Lower lobe of right lung (tissue), 2 donors: ENCODE measurements at places on chromosomes 16 and 17. TPM values are rescaled to one million over a fixed set of nuclear protein-coding genes. Genes with fewer than 3 reads are reported as not detected.

ALDH3A1 gene
- total RNA-seq, result 6.7 TPM

MAPT gene
- total RNA-seq, result 5.5 TPM

CCL4L2 gene
- total RNA-seq, result 2.6 TPM

TMEM238L gene
- not detected for total RNA-seq

SLX4 gene
- total RNA-seq, result 5.7 TPM

MPP2 gene
- 0.62 TPM for total RNA-seq

GRCh38 chr16:88991813-88992350 lies 14.9 kb upstream of the CBFA2T3 start:
- peaks cover 53% of the 10 kb centered on the region for H3K27me3 ChIP-seq
- H3K27ac ChIP-seq, result no peak overlapping the region
- no peak overlapping the region for H3K4me3 ChIP-seq
- no peaks in the 10 kb centered on the region for H3K36me3 ChIP-seq
- H3K4me1 ChIP-seq, result no peaks in the 10 kb centered on the region

- DNase-seq, result peak; percentile 64
- H3K27me3 ChIP-seq, result no peaks in the 10 kb centered on the region
- no peaks in the 10 kb centered on the region for H3K36me3 ChIP-seq
- H3K4me1 ChIP-seq, result peaks cover 19% of the 10 kb centered on the region
Measured at GRCh38 chr16:20610211-20610891, 34.2 kb upstream of the ACSM2B start.

GRCh38 chr17:42844271-42844670 lies at the start of gene AOC2:
Gene AOC2, plus strand, starts transcription at chr17:42844580. Its CDS starts 47 bp downstream, at chr17:42844627.
- H3K27ac ChIP-seq, result peak within 1 kb of the TSS; percentile 56
- H3K4me1 ChIP-seq, result peaks cover 47% of the 10 kb centered on the region
- no peaks in the 10 kb centered on the region for H3K27me3 ChIP-seq
- no peak within 1 kb of the TSS for H3K4me3 ChIP-seq

GRCh38 chr17:5874486-5874885 lies 195.7 kb upstream of the WSCD1 start:
- H3K27me3 ChIP-seq, result peaks cover 34% of the 10 kb centered on the region
- H3K4me3 ChIP-seq, result no peak overlapping the region
- no peak for DNase-seq
- no peaks in the 10 kb centered on the region for H3K36me3 ChIP-seq
- H3K27ac ChIP-seq, result no peak overlapping the region

DNA sequence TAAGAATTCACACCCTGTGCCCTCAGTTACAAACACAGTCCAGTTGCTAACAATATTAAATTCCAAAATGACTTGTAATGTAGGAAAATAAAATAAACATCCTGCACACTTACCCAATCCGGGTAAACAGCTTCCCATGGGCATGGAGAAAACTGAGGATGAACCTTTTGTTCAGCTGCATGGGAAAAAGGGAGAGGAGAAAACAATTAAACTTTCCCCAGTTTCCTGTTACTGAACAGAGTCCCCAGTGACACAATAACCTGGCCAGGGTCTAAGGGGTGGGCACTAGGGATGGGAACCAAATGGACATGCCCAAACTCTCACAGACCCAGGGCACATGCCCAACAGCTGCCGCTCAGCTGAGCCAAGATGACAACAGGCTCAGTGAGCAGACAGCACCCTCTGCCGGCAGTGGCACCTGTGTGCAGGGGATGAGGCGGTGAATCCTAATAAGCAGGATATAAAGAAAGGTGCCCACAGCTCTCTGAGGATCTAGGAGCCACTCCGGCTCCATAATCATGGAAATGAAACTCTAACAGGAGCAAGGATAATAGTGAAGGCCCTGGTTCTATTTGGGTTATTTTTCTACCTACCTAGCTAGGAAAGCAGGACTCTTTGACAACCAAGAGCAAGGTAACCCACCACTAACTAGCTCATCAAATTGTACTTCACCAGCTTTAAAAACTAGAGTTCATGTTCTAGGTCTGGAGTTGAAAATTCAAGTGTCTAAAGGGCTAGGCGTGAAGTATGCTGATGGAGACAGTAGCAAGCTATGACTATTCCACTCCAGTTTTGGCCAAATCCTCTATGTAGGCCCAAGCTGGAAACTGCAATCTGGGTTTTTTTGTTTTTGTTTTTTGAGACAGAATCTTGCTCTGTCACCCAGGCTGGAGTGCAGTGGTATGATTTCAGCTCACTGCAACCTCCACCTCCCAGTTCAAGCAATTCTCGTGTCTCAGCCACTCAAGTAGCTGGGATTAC lies 58.8 kb downstream of the SMG6 start:
- peaks cover 18% of the 10 kb centered on the region for H3K4me1 ChIP-seq
- no peaks in the 10 kb centered on the region for H3K27me3 ChIP-seq
- peak; percentile 87 for DNase-seq
- peaks cover 17% of the 10 kb centered on the region for H3K36me3 ChIP-seq
- peak overlapping the region; percentile 76 for H3K27ac ChIP-seq

GRCh38 chr16:84462296-84463210 lies 41.9 kb downstream of the MEAK7 start:
- no peaks in the 10 kb centered on the region for H3K4me1 ChIP-seq
- peaks cover 28% of the 10 kb centered on the region for H3K36me3 ChIP-seq
- no peak overlapping the region for H3K4me3 ChIP-seq
- H3K27me3 ChIP-seq, result no peaks in the 10 kb centered on the region
- peak; percentile 16 for DNase-seq

DNA sequence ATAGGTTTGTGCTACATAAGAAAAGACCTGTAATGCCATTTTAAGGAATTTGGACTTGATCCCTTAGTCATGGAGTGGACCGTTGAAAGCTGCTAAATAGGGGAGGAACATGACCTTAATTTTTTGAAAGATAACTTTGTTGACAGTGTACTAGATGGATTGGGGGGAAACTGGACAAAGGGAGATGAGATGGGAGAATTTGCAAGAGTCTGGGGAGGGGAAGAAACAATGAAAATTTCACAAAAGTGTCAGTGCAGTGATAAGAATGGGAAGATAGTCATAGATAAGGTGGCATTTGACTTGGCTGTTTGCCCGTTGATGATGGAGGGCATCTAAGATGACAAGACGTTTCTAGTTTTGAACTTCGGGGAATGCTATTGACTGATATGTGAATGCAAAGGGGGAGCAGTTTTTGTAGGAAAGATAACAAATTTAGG lies 22.3 kb upstream of the KRT10 start:
- H3K36me3 ChIP-seq, result no peaks in the 10 kb centered on the region
- no peak overlapping the region for H3K4me3 ChIP-seq
- no peaks in the 10 kb centered on the region for H3K4me1 ChIP-seq

GRCh38 chr17:78379131-78379491 lies 662 bp downstream of the PGS1 start:
- no peaks in the 10 kb centered on the region for H3K36me3 ChIP-seq
- DNase-seq, result no peak
- H3K4me1 ChIP-seq, result peaks cover 91% of the 10 kb centered on the region
- H3K27ac ChIP-seq, result peak overlapping the region; percentile 95

- H3K27me3 ChIP-seq, result no peaks in the 10 kb centered on the region
- H3K4me1 ChIP-seq, result no peaks in the 10 kb centered on the region
- no peak for DNase-seq
- no peak overlapping the region for H3K4me3 ChIP-seq
Measured at GRCh38 chr17:63095459-63095858, 129.4 kb downstream of the TANC2 start.

GRCh38 chr16:11136600-11136999 lies 119.4 kb downstream of the SOCS1 start:
- H3K27ac ChIP-seq, result no peak overlapping the region
- H3K4me1 ChIP-seq, result peaks cover 65% of the 10 kb centered on the region
- H3K36me3 ChIP-seq, result no peaks in the 10 kb centered on the region
- no peak for DNase-seq

- H3K36me3 ChIP-seq, result no peaks in the 10 kb centered on the region
- no peaks in the 10 kb centered on the region for H3K27me3 ChIP-seq
- H3K4me3 ChIP-seq, result no peak overlapping the region
- DNase-seq, result no peak
- peaks cover 9% of the 10 kb centered on the region for H3K4me1 ChIP-seq
- H3K27ac ChIP-seq, result no peak overlapping the region
Measured at GRCh38 chr16:49486400-49486799, 112.8 kb downstream of the C16orf78 start.

GRCh38 chr16:57539072-57539796 lies 2.9 kb upstream of the CCDC102A start:
- no peak overlapping the region for H3K27ac ChIP-seq
- H3K4me3 ChIP-seq, result no peak overlapping the region
- H3K4me1 ChIP-seq, result peaks cover 35% of the 10 kb centered on the region
- H3K36me3 ChIP-seq, result no peaks in the 10 kb centered on the region
- H3K27me3 ChIP-seq, result peaks cover 4% of the 10 kb centered on the region

DNA sequence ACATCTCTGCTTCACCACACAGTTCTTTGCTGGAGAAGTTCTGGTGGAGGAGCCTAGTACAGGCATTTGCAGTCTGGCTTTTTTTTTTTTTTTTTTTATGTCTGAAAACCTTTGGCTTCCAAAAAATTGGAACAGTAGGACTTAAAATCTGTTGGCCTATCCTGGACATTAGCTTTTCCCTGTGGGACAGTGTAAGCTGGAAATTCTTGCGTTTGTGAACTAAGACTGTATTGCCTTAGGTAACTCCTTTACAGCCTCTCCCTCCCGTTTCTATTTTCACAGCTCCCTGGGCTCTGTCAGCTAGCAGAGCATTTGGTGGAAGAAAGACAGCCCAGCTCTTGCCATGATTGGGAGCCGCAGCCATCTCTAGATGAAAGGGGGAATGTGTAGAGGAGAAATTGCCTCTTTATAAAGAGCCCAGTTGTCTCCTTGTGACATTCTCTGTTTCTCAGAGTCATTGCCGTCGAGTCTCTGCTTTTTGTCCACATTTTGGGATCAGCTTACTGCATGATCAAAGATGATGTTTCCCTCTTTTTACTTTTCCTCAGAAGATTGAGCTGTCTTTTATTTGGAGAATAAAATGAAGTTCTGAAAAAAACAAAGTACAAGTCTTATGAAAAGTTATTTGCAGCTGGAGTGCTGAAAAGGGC lies 227.5 kb downstream of the SPECC1 start:
- H3K36me3 ChIP-seq, result peaks cover 29% of the 10 kb centered on the region
- H3K27ac ChIP-seq, result no peak overlapping the region
- no peaks in the 10 kb centered on the region for H3K4me1 ChIP-seq

- H3K36me3 ChIP-seq, result peaks cover under 1% of the 10 kb centered on the region
- no peak for DNase-seq
- H3K27ac ChIP-seq, result no peak overlapping the region
- H3K27me3 ChIP-seq, result no peaks in the 10 kb centered on the region
Measured at GRCh38 chr16:21613361-21613760, 14.0 kb downstream of the METTL9 start.
